ENCODE measurements at places on chromosomes 16 and 17.

DNA sequence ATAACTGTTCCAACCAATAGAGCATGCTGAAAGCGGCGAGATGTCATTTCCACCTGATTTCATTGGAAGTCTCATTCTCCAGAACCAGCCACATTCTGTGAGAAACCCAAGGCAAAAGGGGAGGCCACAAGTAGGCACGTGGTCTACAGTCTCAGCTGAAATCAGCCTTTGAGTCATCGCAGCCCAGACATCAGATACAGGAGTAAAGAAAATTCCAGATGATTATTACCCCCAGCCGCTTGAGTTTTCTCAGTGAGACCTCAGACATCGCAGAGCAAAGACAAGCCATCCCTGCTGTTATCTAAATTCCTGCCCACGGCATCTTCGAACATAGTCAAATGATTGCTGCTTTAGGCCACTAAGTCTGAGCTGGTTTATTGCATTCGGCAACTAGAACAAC is 23.1 kb downstream of the STAT3 start:
- no peak for DNase-seq

- DNase-seq: no peak
Measured at GRCh38 chr17:50816771-50817751, 18.3 kb upstream of the WFIKKN2 start.

DNA sequence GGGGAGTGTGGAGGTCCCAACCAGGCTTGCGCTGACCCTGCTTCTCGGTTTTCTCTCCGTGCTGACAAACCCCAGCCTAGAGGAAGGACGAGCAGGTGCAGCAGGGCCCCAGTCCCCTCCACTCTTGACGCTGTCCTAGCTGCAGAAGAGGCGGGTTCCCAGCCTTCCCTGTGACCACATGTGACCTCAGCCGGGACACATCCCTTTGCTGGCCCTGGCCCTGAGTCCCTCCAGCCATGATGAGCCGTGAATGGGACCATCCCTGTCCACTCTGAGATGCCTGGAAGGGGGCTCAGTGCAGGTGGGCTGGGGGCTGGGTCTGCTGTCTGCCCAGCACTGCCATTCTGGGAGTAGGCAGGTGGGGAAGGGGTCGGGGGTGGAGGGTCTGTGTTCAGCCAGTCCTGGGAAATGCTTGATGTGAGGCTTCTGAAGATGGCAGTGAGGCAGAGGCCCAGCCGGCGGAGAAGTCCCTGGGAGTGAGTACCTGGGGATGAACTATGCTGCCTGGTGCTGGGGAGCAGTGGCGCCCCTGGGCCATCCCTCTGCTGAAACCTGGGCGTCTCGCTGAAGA is 1.9 kb upstream of the TUBB3 start:
- DNase-seq: no peak

- DNase-seq: no peak
Measured at GRCh38 chr16:67086822-67087221, 22.9 kb upstream of the PHAF1 start.

DNA sequence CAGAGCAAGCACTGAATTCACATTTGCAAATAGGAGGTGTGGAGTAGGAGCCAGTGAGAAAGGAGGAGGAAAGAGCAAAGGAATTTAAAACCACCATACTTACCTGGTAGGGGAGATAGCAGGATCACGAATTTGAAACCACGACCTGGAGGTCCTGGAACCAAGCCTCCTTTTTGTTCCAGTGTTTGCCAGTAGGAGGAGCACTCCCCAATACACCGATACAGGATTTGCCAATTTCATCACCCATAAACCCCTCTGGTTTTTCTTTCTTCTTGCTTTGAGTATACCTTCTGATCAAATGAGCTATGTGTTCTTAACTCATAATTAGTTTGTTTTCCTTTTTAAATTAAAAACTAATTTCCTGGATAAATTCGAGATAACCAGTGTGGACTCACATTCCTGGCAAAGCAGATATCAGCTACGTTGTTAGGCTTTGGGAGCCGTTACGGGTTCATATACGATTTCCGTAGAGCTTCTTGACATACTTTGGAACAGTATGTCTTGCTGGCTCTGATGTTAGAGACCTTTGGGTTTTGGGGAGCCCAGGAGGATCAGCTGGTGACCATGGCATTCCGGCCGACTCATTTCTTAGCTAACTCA is 22.7 kb downstream of the BCO1 start:
- DNase-seq: no peak

All from HL-60 (cell line).